AG09309 (cell line): ENCODE measurements at places on chromosomes 7 and 10.

DNA sequence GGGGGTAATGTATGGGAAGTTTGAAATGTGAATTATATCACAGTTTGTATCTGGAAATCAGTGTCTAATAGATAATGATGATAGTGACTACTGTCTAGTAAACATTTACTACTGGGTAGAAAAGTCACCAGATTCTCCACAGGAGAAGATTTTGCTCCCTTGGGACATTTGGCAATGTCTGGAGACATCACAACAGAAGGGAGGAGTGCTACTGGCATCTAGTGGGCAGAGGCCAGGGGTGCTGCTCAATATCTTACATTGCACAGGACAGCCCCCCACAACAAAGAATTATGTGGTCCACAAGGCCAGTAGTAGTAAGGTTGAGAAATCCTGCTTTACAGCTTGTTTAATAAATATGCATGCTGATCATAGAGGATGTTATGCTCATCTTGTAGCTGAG, 92.3 kb upstream of the PRPS1L1 start:
- no peak for DNase-seq

GRCh38 chr7:132980402-132980801, 101.5 kb downstream of the CHCHD3 start:
- DNase-seq, result no peak

DNA sequence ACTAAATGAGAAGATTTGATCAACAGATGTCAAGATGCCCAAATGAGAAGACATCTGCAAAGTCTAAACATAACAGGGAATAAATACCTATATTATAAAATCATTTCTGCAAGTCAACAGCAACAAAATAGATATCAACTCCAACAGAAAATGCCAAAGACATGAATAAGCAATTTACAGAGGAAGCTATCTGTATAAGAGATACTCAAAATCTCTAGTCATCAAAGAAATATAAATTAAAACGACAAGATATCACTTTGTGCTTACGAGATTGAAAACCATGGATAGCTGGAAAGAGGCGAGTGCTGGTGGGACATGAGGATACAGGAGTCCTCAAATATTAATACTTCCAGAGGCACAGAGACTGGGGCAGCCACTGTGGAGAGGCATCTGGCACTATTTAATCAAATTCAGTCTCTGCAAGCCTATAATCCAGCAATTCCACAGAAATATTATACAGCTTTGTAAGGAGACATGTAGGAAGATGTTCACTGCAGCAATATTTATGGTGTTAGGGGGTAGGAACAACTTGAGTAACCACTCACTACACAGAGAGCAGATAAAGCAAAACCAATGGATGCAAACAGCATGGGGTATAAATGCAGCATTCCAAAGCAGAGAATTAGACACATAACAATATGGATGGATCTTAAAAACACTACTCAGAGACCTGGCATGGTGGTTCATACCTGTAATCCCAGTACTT, 4.8 kb downstream of the DNMBP start:
- DNase-seq, result no peak

DNA sequence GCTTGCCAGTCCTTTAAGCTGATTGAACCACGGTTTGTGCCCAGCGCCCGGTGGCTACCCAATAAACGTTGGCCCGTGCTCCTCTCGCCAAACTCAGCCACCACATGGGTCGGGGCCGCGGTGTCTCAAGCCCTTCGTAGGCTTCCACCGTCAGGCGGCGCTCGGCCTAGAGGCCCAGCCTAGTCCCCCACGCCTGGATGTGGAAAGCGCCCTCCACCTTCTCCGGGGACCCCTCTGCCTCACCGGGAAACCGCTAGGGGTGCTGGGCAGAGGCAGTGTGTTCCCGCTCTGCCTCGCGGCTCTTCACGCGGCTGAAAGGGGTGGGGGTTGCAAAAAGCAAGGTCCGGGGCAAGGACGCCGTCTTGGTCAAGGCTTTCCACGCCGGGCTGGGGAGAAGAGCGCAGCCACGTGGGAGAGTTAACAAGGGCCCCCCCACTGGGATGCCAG, 29.8 kb downstream of the LEP start:
- no peak for DNase-seq

- no peak for DNase-seq
Measured at GRCh38 chr7:4256286-4256685, 425.8 kb upstream of the FOXK1 start.

DNA sequence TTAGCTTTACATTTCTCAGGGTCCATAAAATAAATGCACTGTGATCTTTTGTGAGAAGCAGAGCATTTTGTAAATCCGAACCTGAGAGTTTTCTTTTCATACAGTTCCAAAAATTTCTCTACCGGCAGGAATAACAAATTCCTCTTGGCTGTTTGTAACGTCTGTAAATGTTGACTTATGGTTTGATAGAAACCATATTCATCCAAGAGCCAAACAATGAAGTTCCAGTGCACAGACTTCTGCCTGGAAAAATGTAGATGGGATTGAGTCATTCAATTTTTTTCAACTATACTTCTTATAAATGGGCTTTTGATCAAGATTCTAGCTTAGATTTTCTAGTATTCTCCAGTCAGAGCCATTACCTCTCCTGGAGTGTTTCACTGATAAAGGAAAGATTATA, 530.6 kb downstream of the TFEC start:
- no peak for DNase-seq

DNA sequence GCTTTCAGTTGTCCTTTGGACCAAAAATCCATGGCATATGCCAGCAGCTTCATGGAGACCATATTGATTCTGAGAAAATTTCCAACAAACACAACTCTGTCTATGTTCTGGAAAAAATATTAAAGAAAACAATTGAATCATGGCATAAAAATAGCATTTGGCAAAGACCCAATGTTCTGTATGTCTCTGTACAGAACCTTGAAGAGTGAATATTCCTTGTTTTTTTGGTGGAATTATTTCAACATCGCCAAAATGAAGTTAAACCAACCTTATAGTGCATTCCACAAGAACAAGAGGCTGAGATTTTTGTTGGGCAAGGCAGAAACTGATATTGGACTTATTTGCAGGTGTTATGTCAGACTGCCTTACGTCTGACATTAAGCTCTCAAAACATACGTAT, 53.3 kb upstream of the SLC16A12 start:
- no peak for DNase-seq

GRCh38 chr10:78755063-78755701, 313.6 kb upstream of the ZMIZ1 start:
- no peak for DNase-seq

DNA sequence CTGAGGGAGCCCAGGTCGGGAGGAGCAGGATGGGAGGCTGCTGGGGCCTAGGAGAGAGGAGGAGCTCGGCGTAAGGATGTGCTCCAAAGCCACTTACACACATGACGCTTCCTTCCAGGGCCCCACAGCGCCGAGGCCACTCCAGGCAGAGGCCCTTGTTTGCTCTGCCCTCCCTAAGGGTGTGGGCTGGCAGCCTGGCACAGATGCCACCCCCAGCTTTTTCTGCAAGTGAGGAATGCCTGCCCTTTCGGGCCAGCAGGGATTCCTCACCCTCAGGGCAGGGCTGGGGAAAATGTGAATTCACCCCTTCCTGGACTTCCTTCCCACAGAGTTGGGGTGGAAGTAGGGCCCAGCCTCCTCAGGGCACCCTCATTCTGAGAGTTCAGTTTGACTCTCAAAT, 5.6 kb upstream of the AQP1 start:
- DNase-seq, result no peak

- DNase-seq, result no peak
Measured at GRCh38 chr7:142438235-142438922, 180.5 kb upstream of the PRSS58 start.

DNA sequence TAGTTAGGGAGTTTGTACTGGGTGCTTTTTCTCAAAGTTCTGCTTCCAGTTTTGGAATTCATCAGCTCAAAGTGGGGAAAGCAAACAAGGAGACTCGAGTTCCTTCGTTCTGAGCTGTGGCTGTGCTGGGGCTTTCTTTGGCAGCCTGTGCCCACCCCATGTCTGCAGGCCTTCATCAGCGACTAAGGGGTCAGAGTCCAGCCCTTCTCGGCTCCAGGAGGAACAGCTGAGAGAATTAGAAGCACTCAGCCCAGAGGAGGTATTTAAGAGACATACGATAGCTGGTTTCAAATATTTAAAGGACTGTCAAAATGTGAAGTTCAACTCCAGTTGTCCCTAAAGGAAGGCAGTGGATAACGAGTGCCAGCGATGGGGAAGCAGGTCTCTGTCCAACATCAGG, 41.3 kb downstream of the SH3PXD2A start:
- DNase-seq, result no peak

DNA sequence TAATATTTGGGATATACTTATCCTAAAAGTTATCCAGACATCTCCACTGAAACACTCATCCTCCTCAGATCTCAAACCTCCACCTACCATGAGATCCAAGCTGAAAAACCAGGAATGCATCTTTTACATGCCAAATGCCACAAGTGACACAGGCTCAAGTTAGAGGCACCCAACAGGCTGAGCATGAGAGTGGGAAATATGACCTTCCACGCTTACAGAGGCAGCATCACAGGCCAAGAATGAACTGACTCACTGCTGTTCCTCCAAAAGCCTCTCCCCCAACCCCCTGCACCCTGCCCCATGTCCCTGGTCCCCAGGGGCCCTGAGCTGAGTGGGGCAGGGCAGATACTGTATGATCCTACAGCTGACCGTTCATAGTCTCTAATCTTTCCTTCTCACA, 4.8 kb upstream of the MTPAP start:
- DNase-seq, result peak; percentile 55

GRCh38 chr10:1360558-1361164, 304.5 kb downstream of the WDR37 start:
- DNase-seq, result no peak

- peak; percentile 78 for DNase-seq
Measured at GRCh38 chr10:29646238-29646902, 11.6 kb upstream of the SVIL start.

- DNase-seq, result no peak
Measured at GRCh38 chr7:36719083-36719632, 5.1 kb downstream of the AOAH start.

DNA sequence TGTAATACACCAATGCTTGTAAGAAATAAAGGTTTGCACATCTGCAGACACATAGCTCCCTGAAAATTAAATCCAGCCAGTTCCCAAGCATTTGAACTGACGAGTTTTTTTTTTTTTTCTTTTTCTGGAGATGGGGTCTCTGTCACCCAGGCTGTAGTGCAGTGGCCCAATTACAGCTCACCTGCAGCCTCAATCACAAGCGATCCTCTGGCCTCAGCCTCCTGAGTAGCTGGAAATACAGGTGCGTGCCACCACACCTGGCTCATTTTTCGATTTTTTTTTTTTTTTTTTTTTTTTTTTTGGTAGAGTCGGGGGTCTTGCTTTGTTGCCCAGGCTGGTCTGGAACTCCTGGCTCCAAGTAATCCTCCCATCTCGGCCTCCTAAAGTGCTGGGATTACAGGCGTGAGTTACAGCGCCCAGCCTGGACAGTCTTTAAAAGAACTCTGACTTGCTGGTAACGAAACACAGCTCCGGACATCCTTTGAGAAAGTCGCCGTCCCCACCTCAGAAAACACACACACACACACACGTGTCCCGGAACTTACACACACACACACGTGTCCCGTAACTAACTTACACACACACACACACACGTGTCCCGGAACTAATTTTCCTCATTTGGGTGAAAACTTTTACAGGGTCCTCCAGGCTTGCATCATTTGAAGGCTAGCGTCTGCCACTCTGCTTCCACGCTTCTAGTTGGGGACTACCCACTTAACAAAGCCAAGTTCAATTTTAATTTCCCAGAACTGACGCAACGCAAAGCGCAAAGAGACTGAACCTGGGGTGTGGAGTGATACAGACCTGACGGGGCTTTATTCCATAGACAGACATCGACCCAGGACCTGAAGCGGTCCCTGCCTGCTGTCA, 18.6 kb downstream of the OCM2 start:
- DNase-seq, result no peak

DNA sequence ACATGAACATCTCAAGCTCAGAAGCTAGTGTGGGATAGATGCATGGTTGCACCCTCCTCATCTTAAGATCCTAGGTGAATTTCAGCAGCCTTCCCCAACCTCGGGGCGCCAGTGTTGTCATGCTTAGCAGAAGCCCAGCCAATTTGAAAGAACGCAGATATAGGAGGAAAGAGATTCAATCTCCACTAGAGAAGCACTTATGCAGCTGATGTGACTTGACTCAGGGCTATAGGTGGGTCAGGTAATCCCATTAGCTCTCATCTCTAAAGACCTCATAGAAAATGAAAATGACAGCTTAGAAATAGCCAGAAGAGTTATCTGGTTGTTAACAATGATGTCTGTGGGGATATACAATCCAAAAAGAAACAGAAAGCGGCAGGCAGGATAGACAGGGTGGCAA, 310.5 kb downstream of the GPAM start:
- DNase-seq, result no peak

- no peak for DNase-seq
Measured at GRCh38 chr10:30827531-30828120, 198.1 kb upstream of the LYZL2 start.

DNA sequence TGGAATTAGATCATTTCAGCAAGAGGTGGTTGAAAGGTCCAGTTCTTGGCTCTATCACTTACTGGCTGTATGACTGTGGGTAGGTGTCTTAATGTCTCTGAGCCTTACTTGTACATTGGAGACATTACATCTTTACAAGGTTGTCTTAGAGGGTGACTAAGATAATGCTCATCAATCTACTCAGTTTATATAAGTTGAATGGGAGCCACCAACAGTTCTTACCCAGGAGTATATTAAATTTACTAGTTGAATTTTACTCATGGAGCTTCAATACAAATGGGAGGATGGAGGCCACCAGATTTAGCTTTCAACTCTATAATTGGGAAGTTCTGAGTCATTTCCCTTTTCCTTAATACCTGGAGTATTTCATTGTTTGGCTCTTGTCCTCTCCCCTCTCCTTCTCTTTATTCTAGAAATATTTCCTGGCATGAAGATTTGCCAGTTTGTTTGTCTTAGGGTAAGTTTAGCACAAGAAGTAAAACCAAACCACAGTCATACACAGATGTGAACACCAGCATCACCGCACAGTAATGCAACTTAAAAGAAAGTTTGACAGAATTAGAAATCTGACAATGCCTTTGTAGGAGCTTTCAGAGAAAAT, 222.8 kb downstream of the LRMDA start:
- DNase-seq, result no peak

DNA sequence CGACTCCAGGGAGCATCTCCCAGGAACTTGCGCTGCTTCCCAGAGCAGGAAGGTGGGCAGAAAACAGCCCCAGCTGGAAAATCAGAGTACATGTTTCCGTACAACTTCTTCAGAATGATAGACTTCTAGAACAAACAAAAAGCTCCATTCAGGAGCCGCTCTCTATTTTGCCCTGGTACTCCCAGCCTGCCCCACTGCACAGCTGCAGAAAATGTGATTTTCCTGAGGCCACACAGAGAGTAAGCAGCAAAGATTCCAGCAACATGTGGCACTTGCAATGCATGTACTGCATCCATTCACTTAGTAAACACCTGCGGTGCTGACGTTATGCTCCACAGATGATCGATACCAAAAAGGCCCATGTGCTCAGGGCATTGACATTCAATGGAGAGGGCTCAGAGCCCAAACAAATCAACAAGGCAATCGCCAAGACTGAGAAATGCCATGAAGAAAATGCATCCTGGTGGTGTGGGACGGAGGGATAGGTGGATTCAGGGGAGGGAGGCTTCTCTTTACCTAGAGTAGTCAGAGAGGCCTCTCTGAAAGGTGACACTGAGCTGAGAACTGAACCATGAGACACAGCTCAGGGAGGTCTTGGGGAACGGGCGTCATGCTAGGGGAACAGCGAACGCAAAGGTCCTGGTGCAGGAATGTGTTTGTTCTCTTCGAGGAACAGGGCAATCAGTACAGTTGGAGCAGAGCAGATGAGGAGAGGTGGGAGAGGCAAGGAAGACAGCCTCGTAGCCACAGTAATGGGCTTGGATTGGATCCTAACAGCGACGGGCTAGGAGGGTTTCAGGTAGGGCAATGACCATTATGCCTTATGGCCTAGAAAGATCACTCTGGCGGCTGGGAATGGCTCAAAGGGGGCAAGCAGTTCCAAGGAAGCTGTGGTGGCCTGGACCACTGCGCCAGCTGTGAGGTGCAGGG, 35.3 kb upstream of the DUSP5 start:
- no peak for DNase-seq
